ENCODE measurements at places on chromosomes 12 and 14.

DNA sequence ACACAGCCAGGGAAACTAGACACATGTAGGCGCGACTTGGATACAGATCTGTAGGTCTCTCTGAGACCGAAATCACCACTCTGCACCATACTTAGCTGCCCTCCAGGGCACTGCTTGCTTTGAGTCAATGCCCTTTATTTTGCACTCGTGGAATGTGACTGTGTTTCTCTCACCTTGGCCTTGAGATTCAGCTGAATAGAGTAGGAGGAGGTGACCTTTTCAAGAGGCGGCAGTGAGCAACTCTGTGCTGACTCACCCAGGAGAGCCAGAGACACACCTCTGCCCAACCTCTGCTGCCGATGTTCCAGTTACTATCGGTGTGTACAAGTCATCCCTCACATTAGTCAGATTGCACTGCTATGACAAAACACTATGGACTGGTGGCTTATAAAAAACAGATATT lies 583.4 kb downstream of the VRK1 start:
- no peak for DNase-seq

GRCh38 chr14:91138511-91139359 lies 24.9 kb downstream of the DGLUCY start:
- peak; percentile 72 for DNase-seq

GRCh38 chr14:47966076-47966810 lies 290.8 kb upstream of the MDGA2 start:
- no peak for DNase-seq

DNA sequence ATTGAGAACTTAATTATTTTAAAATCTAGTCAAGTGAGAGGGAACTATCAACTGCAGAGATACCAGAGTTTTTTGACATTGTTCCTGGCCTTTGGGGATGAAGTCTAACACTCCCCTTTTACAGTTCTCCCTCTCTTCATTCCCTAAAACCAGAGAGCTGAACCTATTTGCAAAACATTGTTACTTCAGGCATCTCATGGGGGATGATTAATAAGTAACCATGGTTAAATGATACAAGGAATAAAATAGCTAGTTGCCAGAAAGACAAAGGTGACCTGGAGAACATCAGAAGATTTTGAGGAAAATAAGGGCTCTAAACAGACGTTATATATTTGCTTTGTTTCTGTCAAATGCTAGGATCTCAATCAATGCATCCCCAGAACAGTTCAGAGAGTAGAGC lies 42.3 kb downstream of the PDE6H start:
- DNase-seq: no peak

DNA sequence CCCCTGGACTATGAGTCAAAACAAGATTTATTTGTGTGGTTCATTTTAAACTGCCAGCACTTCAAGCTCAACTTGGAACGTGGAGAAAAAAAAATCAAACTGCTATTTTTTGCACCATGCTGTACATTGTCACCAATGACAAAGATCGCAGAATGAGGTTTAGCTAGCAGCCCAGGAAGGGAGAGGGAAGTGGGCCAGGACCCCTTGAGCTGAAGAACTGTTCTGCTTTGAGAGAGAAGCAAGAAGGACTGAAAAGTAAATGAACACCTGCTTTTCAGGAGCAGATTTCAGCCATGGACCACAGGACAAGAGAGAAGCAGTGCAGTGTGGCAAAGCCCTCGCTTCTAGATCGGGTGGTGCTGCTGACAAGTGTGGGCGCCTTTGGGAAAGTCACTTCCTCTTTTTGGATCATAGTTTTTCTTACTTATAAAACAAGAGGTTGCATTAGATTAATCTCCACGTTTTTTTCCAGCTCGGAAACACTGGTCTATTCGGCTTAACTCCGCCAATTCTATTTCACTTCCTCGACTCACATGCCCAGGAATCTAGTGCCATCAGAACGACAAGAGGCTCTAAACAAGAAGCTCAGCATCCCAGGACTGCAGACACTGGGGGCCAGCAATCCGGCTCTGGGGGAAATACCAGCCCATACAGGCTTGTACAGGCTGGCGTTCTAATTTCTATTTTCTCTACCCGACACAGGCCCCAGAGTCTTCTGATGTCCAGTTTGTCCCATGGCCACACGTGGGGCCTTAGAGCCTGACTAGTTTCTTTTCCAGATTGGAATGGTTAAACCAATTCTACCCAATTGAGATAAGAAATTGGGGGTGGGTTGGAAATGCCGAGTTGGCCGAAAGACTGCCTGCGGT lies 129.9 kb downstream of the CRACR2A start:
- DNase-seq: peak; percentile 65

GRCh38 chr12:123761841-123762714 lies at the start of gene DNAH10:
Gene DNAH10, plus strand, starts transcription at chr12:123762301. Its CDS starts 36 bp downstream, at chr12:123762337.
- DNase-seq: peak; percentile 55

DNA sequence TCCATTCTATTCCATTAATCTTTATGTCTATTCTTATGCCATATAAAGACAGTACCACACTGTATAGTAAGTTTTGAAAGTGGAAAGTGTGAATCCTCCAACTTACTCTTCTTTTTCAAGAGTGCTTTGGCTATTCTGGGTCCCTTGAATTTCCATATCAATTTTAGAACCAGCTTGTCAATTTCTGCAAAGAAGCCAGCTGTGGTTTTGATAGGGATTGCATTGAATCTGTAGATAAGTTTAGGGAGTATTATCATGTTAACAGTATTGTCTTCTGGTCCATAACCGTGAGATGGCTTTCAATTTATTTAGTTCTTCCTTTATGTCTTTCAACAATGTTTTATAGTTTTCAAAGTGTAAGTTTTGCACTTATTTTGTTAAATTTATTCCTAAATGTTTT lies 34.2 kb upstream of the GCH1 start:
- no peak for DNase-seq

GRCh38 chr14:33081259-33081658 lies 142.6 kb downstream of the NPAS3 start:
- DNase-seq: no peak

DNA sequence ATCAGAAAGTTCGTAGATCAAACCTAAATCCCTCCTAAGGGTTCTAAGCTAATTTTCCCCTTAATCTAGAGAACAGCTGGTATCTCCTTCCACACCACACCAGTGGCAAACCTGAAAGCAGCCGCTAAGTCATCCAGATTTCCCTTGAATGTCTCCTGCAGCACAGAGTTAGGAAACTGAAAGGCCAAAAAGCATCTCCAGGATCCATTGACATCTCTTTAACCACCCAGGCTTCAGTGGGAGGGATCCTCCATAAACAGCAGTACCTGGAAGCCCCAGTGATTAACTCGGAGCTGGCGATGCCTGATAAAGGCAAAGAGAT lies 47.6 kb downstream of the CRACR2A start:
- no peak for DNase-seq

GRCh38 chr14:29016050-29016900 lies 249.7 kb downstream of the FOXG1 start:
- peak; percentile 4 for DNase-seq

DNA sequence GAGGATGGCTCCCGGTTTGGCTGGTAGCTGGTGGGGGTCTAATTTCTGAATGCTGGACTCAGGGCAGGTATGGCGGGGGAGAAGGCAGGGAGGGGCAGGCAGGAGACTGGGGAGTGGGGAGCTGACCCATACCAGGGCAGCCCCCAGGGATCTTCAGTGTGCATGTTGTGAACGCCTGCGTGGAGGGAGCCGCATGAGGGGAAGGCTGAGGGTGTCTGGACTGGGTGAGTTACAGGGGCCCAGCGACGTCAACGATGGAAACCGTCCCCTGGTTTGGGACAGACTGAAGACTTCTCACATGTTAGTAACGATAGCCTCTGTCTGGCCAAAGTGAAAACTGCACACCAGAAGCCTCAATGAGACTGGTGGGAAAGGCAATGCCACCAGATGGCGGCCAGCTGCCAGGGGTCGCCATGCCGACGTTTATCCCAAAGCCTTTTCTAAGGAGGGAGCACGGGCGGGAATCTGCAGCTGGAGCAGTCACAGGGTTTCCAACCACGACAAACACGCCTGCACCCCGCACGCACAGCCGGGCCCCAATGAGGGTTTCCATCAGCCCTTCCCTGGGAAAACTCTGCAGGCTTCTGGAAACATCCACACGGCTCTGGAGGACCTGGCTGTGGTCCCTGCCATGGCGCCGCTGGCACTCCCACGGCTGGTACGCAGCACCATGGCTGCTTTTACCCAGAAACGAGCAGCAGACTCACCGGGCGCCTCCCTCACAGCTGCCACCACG lies 14.0 kb downstream of the PGAM5 start:
- DNase-seq: no peak

- peak; percentile 60 for DNase-seq
These were observed 3.6 kb upstream of the EID3 start for GRCh38 chr12:104299842-104300481.

GRCh38 chr14:29536886-29537511 lies 390.6 kb downstream of the PRKD1 start:
- DNase-seq: no peak

All from suppressor macrophage treated with lipopolysaccharide for 1 hour (primary cell).